Kidney (tissue), 22 donors: ENCODE measurements at places on chromosomes 6 and 20.

GRCh38 chr20:53622247-53623133 lies 28.9 kb upstream of the ZNF217 start:
- DNase-seq, result no peak

DNA sequence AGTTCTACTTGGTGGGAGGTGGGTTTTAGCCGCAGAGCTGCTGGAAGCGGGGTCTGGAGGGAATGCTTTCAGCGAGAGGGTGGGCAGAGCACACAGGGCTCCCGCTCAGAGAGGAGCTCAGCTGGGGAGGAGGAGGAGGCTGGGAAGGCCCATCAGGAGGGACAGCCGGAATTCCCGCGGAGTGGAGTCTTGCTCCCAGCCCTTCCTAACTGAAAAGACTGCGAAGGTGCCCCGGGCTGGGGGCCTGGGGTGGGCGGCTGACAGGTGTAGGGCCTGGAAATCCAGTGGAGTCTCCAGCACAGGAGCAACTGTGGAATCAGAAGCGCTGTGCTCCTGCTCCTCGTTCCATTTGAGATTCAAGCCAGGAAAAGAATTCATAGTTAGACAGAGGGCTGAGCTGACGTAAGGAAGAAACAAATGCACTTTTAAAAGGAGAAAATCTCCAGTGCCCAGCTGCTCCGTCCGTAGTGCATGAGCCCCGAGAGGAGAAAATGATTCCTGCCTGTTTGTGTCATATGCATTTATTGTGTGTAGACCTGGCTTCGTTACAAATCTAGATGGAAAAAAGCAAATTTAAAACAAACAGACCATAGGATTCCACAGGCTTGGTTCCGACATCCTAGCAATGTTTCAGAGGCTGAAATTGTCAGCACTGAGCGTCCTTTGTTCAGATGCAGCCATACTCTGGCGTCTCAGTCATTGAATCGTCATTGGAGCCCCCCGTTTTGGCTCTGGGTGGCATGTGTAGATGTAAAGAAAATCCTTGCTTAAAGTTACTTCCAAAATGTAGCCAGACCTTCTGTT lies 197.7 kb downstream of the SMOC2 start:
- no peak for DNase-seq

DNA sequence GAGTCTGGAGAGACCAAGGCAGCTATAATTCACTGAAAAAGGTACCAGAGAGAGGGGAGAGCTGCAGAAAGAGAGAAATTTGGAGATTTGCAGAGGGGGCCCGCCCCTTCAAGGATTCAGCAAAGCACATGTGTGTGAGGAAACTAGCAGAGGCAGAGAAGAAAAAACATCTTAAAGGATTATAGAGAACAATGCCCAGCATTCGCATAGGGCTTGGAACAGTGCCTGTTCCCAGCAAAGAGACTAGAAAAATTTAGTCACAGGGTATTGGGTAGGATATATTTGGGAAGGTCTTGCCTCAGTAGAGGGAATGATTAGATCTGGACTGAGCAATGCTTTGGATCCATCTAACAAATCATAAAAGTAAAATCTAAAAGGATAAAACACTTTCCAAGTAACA lies 44.0 kb downstream of the SRPK1 start:
- no peak for DNase-seq

- no peak for DNase-seq
Measured at GRCh38 chr6:167047554-167047953, 48.4 kb downstream of the CEP43 start.

DNA sequence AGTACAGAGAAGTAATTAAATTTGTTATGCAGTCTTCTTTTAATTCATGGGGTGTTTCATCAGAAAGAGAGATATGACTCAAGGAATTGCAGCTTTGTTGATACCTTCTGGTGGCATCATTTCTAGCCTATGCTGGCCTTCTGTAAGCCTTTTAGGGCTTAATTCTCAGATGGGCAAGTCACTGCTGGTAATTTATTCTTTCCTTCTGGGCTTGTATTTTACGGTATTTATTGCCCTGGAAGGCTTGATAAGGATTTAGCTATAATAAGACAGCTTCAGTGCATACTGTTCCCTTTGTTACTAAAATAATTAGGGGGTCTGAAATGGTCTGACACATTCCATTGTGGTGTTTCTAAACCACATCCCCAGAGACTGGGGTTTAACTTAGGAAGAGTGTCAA lies 57.9 kb upstream of the EMILIN3 start:
- DNase-seq, result no peak

GRCh38 chr6:11437824-11438459 lies 99.6 kb upstream of the TMEM170B start:
- DNase-seq, result no peak

DNA sequence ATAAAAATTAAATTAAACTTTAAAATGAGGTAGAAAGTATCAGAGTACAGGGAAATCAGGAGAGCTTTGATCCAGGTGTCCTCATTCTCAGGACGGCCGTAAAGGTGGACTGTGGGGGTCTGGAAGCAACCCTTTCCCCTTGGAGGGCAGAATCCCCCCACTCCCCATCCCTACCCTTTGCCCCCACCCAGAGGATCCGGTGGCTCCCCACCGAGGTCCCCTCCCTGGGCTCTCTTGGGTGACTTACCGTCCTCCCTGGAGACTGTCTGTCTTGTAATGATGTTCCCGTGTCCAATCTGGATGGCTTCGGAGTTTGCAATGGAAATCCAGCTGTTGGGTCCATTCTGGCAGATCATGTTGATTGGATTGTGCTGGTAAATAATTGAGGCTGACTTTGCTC lies 7.3 kb downstream of the ZBP1 start:
- no peak for DNase-seq

- no peak for DNase-seq
Measured at GRCh38 chr6:41607736-41608135, 30.5 kb upstream of the MDFI start.

- no peak for DNase-seq
Measured at GRCh38 chr6:85096976-85097375, 332.6 kb upstream of the TBX18 start.

DNA sequence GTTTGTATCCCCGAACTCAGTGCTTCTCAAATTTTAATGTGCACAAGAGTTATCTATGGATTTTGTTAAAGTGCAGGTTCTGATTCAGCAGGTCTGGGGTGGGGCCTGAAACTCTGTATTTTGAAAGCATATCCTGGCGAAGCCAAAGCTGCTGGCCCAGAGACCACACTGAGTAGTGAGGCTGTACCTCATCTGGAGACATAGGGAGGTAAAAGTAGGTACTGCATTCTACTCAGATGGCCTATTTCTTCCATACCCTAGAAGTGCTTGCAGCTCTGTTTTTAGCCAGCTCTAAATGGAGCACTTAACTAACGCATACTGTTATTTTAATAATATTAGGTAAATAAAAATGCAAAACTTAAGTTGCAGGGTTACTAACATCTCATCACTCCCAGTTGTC lies 241.6 kb upstream of the PRND start:
- no peak for DNase-seq

GRCh38 chr6:163386329-163386908 lies 28.1 kb upstream of the QKI start:
- DNase-seq, result no peak

GRCh38 chr6:163418311-163419029 lies 4.0 kb downstream of the QKI start:
- DNase-seq, result no peak

DNA sequence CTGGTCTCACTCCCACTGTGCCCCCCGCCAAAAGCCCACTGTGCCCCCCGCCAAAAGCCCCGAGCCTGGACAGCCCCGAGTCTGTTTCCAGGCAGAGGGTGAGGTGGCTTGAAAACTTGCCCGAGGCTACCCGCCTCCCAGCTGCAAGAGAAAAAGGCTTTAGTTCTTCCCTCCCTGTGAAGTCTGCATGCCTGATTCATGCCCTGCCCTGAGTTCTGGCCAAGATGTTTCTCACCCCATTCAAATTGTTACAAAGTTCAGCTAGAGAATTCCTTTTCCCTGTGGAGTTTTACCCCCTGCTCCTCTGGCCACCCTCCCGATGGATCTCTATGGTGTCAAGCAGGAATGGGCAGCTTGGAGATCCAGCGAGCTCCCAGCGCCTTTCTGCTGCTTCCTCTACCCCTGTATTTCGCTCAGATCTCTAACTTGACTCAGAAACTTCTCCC lies 298.8 kb upstream of the MAP3K7 start:
- no peak for DNase-seq

GRCh38 chr6:35919085-35919826 lies 1.6 kb downstream of the SRPK1 start:
- DNase-seq, result no peak

DNA sequence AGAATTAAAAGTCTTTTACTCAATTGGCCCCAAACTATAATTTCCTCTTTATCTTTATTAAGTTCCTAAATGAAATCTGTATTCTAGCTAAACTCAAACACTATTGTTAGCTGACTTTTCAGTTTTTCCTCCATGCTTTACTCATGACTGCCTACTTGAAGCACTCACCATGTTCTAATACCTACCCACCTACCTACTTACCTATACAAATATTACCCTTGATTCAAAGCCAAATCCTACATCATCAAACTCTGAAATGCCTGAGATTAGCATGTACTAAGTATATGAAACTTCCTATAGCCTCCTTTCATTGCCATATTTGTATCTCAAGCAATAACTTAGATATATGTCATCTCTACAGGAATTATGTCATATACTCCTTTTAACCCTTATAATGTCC lies 259.7 kb downstream of the HDGFL1 start:
- no peak for DNase-seq

GRCh38 chr6:14921878-14922671 lies 323.8 kb upstream of the JARID2 start:
- no peak for DNase-seq

DNA sequence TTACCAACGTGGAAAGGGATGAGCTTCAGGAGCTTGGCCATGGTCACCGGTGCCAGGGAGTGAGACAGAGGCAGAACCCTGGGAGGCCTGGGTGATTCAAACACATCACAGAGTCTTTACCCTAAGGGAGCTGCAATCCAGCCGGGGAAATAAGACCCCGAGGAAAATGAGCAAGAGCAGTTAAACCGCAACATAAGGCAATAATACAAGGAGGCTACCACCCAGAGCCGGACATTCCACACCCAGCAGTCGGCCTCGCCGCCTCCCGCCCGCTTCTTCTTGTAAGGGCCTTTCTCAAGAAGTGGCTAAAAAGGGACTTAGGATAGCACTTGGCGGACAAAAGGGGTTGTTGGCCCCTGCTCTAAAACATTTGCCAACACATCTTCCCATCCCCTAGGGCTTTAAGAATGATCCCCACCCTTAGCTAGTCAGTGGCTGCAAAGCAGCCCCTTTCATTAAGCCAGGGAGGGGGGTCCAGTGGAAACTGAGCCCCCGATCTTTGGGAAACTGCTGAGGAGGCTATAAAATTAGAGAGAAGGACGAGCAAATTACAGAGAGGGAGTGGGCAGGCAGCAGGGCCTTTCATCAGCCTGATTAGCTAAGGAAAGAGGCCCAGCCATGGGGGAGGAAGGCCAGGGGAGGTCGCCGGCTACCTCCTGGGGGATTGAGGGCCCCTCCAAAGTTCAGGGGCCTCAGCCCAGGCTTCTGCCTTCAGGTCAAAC lies 34.3 kb downstream of the SNX5 start:
- DNase-seq, result no peak

DNA sequence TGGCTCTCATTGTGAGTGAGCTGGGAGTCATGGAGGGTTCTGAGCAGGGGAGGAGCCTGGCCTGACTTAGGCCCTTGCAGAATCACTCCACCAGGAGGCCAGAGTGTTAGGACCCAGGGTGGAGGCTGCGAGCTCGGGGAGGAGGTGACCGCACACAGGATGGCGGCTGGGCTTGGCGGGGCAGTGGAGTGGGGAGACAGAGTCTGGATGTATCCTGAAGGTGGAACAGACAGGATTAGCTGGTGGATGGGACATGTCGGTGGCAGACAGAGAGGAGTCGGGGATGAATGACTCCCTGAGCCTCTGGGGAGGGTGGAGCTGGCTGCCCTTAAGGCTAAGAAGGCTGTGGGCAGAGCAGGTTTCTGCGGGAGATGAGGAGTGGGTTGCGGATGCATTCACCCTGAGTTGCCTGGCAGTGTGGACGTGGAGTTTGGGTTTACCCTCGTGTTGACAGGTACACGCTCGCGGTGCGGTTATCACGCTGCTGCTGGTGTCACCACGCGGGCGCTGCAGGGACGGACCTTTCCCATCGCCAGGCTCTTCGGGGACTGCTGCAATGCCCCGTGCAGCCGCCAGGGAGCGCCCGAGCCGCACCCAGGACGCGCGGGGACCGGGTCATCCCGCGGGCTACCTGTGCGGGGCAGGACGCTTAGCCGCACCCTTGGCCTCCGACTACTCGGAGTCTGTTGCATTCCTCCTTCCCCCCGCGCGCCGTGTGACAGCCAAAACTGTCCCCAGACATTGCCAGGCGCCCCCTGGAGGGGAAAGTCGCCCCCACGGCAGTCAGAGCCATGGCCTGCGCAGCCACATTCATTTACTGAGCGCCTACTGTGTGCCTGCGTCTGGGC lies 43.0 kb upstream of the PTGIS start:
- peak; percentile 88 for DNase-seq

DNA sequence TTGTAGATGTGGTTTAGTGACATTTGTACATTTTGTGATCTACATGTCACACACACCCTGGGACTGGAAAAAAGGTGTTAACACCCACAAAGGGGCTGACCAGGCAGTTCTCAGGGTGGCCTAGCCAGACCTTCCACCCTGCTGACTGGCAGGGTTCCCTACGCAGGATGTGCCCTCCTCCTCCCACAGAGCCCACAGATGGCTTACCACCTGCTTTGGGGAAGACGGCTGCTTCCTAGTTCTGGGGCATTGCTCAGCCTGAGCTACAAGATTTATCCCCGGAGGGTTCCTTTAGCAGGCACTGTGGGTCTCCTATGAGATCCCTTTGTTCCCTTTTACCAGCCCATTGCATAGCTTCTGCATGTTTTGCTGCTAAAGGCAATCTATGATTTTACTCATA lies 35.1 kb downstream of the SNAP25 start:
- no peak for DNase-seq

- DNase-seq, result no peak
Measured at GRCh38 chr6:64737418-64737817, 969.6 kb downstream of the EYS start.

- DNase-seq, result no peak
Measured at GRCh38 chr20:19750101-19750606, 7.9 kb upstream of the RIN2 start.

- DNase-seq, result no peak
Measured at GRCh38 chr6:45923831-45924391, 91.7 kb downstream of the CLIC5 start.

DNA sequence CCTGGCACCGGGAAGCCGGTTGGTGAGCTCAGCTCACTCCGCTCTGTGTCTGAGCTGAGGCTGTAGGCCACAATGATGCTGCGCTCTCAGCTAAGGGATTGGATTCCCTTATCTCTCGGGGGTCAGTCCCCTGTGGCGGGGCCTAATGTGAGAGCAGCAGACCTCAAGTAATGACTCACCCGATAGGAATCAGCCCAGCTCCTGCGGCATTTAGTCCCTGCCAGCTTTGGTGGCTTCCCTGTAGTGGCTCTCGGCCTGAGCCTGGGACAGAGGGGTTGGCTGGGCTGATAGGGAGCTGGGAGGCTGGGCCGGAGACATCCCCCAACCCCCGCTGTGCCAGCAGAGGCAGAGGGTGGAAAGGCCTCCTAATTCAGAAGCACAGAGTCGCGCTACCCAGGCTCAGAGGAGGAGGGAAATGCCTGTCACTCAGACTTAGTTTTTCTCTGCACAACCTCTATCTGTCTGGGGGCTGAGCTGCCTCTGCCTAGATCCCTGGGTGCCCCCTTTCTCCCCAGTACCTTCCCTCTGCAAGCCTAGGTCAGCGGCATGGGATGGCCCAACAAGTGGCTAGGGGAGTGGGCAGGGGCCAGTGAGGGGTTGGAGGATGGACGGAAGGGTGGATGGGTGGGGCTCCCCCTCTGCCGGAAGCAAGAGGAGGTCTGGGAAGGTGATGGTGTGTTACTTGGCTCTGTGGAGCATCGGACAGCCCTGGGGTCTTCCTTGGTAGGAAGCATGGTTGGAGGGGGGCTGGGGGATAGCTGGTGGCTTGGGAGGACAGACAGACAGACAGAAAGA lies 92.2 kb downstream of the CDH22 start:
- no peak for DNase-seq

GRCh38 chr6:24064106-24064505 lies 61.9 kb upstream of the NRSN1 start:
- DNase-seq, result peak; percentile 46
